ENCODE measurements at places on chromosomes 7 and 10.

GRCh38 chr7:87474533-87475358, 734 bp downstream of the ABCB4 start:
- DNase-seq = peak; percentile 15

- no peak for DNase-seq
Measured at GRCh38 chr10:34113504-34114225, 701.4 kb downstream of the PARD3 start.

DNA sequence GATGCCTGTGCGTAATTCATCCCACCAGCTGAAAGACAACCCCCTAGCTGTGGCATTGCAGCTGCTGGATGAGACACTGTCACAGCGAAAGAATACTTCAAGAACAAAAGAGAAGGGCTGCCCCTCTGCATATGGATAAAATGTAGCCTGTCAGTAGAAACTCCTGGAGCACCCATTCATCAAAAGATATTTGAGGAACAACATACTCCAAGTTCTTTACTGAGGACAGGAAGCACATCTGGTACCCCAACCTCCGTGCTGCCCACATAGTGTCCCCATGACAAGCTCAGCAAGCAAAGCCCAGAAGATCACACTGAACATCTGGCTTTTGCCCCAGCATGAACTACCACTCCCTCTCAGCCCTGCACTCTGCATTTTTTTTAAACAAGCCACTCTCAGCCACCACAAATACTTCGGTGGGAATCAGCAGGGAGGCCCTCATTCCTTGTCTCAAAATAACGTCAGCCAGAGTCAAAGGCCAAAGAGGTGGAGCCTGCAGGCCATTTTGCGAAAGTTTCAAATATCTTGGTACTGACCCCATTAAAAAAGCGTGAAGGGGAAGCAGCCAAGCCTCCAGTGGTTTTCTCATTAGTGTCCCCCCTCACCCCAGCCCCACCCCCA, 1.7 kb downstream of the CREB3L2 start:
- no peak for DNase-seq

- DNase-seq = no peak
Measured at GRCh38 chr7:16471933-16472332, 6.4 kb upstream of the SOSTDC1 start.

- no peak for DNase-seq
Measured at GRCh38 chr7:7335215-7335614, 152.9 kb downstream of the C1GALT1 start.

DNA sequence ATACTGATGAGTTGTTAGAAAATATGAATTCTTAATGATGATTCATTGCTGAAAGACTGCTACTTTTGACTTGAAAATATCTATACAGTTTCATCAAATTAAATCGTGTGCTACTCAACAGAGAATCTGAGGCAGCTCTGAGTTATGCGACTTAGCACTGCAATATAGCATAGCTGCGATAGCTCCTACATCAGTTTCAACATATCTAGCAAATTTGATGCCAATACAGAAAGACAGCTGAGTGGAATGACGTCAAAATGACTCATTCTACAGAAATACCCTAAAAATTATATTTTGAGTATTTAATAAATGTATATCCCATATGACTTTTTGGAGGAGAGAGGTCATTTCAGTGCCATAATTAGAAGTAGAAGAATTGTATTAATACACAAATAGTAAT, 1.1 kb upstream of the TARP start:
- no peak for DNase-seq

DNA sequence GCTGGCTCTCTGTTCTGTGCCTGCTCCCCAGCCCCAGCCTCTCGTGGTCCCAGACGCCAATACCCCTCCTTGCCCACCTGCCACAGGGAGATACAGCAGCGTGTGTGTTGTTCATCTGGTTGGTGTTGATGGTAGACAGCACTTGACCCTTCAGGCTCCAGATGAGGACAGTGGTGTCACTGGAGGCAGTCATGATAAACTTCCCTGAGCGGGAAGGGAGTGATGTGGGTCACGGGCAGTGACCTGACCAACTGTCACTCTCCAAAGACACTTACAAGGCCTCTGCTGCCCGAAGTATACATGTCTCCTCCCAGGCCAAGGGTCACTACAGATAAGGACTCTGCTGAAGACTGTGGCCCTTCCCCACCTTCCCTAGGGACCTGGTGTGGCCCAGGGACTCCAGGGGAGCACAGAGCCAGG, 5.6 kb downstream of the TBL2 start:
- no peak for DNase-seq

DNA sequence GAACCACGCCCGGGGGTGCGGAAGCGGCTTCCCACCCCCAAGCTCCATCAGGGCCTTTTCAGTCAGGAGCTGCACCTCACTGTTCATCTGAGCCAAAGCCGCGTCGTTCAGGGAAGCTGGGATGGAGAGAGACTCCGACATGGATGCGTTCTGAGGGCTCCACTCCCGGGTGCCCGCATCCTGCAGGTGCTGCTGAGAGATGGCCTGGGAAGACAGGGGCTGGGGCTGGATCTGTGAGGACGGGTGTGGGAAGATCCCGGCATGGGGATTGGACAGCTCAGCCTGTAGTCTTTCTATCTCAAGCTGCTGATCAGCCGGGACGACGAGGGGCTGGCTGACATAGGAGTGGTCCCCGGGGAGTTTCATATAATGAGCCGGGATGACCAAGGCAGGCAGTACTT, 45.0 kb upstream of the NMT2 start:
- no peak for DNase-seq

- no peak for DNase-seq
Measured at GRCh38 chr10:102327002-102327401, 68.5 kb upstream of the NFKB2 start.

DNA sequence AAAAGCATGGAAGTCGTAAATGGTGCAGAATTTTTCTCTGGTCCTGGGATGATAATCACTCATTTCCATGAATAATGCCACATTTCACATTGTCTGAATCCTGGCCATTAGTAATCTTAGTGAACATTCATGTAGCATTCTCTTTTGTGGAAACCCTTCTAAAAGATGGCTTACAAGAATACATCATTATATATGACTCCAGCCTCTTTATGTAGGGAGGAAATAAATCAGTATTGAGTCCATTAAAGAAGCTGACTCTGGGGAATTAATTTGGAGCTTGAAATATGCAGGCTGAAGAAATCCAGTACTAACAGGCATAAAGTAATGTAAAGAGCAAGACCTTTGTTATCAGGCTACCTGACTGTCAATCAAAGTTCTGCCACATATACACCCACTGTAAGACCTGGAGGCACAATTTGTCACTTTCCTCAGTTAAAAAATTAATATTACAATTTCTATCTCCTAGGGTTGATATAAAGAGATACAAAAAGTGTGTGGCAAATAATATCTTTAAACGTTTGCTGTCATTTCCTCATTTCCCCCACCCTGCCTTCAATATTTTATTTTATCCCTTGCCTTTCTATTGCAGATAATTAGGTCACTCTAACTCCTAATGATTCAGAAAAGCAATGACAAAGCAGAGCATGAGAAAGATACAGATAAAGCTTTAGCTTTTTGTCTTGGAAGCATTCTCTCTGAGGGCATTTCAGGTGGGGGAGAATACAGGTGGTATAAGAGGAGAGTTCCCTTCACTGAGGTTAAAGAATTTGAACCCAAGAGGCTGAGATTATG, 1122.0 kb upstream of the GHITM start:
- DNase-seq = no peak

DNA sequence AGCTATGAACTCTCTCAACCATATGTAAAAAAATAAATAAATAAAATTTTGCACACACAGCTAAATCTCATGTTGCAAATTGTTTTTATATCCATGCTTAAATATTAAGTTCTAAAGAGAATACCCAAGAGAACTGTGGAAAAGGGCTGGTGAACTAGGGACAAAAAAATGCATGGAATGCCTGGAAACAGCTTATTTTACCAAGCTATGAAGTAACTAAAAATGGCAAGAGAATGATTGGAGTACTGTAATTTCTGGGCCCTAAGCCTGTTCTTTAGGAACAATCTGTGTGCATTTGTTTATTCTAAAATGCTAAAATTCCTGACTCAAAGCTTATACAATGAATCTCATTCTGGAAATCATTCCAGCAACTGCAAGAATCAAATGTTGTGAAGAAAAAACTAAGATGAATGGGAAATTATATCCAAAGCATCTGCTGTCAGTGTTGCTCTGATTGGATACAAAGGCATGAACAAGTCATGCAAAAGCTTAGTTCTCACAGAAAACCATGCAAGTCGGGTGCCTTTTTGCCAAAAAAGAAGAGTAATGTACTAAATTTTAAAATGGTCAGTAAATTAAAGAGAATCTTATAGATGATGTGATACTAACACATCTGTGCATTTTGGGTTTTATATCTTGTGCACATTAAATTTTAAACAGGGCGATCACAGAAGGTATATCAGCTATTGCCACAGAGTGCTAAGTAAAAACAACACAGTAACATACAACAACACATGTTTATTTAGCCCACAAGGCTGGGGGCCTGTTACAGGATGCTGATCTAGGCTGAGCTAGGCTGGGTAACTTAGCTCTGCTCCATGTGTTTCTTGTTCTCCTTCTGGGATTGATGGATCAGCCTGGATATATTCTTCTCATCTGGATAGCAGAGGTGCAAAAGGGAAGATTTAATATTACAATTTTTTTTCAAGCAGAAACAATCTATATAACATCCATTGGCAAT, 453.5 kb upstream of the SEMA3A start:
- no peak for DNase-seq

DNA sequence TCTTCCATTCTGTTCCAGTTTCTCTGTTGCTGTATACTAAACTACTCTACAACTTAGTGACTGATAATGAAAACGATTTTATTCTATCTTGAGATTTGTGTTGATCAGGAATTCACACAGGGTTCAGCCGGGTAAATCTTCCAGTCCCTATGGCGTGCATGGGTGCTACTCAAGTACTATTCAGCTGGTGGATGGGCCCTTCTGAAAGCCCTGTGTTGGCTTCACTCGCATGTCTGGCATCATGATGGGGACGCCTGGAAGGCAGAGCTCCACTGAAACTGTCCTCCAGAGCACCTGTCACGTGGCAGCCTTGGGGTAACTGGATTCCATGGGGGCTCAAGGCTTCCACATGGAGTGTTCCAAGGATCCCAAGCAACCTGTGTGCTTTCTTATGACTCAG, 86.0 kb upstream of the ZMIZ1 start:
- DNase-seq = no peak

GRCh38 chr7:121480566-121481335, 84.6 kb upstream of the FAM3C start:
- DNase-seq = no peak

DNA sequence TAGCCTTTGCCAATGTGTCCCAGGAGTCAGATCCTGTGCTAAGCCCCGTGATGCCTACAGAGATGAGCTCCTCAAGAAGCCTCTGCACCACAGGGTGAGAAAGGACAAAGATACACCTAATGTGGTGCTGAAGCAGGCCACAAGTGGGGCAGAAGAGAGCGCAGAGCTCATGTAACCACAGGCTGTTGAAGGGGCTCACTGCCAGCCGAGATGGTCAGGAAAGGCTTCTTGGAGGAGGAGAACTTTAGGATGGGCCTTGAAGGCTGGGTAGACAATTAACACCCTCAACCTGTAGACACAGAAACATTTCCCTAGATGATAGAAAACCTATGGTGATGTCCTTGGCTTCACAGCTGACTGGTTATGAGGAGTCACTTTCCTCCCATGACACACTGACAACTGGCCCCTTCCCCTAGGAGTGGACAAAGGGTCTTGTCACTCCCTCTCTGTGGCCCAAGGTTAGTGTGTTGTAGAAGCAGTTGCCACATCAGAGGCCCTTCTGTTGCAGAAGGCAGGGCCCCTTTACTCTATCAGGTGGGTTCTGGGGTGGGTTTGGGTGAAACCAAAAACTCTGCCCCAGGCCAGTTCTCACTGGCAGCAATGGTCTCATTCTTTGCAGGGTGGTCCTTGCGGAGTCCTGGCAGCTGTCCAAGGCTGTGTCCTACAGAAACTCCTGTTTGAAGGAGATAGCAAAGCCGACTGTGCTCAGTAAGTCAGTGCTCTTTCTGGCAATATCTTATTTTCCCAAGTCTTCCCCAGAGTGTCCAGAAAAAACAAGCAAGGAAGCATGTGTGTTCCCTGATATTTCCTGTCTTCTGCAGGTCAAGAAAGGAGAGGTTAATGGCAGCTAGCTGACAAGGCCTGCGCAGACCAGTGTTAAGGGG, 69.2 kb downstream of the MINDY4 start:
- DNase-seq = no peak

GRCh38 chr7:38373155-38373554, 99.7 kb upstream of the TARP start:
- DNase-seq = no peak

Measured in CD4-positive, alpha-beta T cell treated with Interleukin-10 for 1 hour (primary cell).